ENCODE measurements at places on chromosomes 11 and 22. TPM values are rescaled to one million over a fixed set of nuclear protein-coding genes. Genes with fewer than 3 reads are reported as not detected.

Gene CSNK2A3
- total RNA-seq, result 1.7 TPM

Gene RIBC2
- total RNA-seq, result 5.5 TPM

Gene SHANK3
- total RNA-seq, result 0.12 TPM

Gene OR51E2
- total RNA-seq, result not detected

Gene HORMAD2
- not detected for total RNA-seq

Gene SAA2
- total RNA-seq, result 0.20 TPM

Gene IGSF9B
- total RNA-seq, result 0.96 TPM

Gene HEPACAM
- not detected for total RNA-seq

Gene RPS6KA4
- total RNA-seq, result 20.8 TPM
